Calu3 (cell line): ENCODE measurements at places on chromosomes 1 and 21.

GRCh38 chr21:46461909-46462308, 3.2 kb downstream of the DIP2A start:
- no peak for DNase-seq

- DNase-seq = no peak
These were observed at the start of gene ADAMTS5 for GRCh38 chr21:26967062-26967913. Gene ADAMTS5 (minus strand): TSS chr21:26967088. CDS start chr21:26966391, 697 bp downstream.

DNA sequence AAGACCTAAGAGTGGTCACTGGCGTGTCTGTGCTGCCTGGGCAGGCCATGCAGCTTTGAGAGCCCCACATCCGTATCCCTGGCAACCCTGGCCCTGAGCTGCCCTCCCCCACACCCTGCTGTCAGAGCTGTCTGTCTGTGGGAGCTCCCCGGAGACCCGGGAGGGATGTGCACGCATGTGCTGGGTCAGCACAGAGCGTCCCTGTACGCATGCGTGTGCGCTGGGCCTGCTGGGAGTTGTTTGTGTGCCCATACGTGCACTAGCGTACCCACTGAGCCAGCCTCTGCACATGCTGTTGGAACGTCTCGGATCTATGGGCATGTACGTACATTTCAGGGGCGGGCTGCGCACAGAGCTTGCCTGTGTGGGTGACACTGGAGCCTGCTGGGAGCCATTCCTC, 89.3 kb downstream of the EPHB2 start:
- no peak for DNase-seq

DNA sequence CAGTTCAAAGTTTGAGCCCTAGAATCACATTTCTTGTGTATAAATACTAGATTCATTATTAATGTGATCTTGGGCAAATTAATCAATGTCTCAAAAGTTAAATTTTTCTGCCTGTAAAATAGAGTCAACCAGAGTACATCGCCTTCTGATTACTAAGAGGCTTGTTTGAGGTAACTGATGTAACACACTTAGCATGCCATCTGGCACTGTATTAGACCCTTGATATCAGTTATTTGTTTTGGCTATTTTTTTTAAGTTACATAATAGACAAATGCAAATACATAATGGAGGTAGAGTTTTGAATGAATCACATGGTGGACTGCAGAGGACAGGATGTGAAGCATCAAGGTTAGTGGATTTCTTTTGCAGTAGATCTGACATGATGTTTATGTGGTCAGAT, 298.4 kb downstream of the ADGRL2 start:
- no peak for DNase-seq

GRCh38 chr21:38853421-38853919, 47.7 kb downstream of the ETS2 start:
- peak; percentile 83 for DNase-seq

DNA sequence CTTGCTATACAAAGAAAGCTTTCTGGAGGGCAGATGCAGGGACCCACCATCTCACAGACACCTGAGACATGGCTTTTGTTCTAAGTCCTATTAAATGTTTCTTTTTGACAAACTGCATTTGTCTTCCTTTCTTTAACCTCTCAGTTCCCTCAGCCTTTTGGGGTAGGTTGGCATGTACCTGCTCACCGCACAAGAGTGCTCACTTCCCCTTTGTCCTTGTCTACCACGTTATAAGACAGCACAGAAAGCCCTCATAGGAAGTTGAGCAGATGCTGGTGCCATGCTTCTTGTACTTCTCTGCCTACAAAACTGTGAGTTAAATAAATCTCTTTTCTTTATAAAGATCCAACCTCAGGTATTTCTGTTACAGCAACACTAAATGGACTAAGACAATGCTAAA, 31.9 kb upstream of the RGS21 start:
- DNase-seq = no peak

- DNase-seq = peak; percentile 82
These were observed 32.2 kb downstream of the TRIM62 start for GRCh38 chr1:33149453-33150190.

DNA sequence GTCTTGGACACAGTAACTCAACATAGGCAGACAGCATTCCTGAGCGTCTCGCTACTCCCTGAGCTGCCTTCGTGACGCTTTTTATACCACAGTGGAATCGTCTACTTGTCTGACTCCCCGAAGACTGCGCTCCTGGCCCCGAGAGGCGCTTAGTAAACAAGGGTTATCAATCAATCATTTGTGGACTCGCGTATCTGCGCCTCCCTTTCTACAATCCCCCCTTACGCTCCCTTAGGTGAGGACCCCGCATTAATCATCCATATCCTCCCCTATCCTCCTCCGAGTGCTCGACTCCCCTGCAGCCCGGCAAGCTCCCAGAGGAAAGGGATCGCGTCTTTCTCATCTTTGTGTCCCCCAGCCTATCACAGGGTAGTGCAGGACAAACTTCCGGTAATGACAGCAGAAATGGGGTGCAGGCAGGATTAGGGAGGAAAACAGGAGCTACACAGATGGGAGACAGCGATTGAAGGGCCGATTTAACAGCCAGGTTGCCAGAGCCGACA, 522 bp downstream of the TMEM59 start:
- peak; percentile 26 for DNase-seq

- peak; percentile 93 for DNase-seq
These were observed at the start of gene SFN for GRCh38 chr1:26862781-26863684. Gene SFN (plus strand): TSS chr1:26863149. CDS start chr1:26863213, 64 bp downstream.

DNA sequence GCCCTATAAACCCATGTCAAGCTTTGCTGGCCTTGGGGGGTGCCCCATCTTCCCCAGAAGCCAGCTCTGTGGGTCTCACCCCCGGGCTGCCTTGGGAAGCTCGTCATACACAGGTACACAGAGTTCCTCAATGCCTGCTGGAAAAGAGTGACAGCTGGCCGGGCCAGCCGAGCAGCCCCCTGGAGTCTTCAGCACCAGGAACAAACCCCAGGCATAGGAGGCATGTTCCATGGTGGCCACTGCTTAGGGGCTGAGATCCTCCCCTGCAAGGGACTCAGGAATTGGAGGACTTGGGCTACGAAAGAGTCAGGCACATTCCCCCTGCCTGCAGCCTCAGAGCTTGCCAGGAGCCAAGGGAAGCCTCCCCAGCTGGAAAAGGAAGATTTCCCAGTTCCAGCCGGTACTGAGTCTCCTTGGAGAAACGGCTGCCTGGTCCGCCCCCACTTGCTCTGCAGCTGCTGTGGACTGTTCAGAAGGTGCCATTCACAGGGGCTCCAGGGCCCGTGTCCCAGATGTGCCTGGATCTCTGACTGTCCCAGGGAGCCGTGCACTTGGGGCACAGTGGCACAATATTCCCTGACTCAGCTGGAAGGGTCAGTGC, 89.5 kb downstream of the STUM start:
- no peak for DNase-seq

DNA sequence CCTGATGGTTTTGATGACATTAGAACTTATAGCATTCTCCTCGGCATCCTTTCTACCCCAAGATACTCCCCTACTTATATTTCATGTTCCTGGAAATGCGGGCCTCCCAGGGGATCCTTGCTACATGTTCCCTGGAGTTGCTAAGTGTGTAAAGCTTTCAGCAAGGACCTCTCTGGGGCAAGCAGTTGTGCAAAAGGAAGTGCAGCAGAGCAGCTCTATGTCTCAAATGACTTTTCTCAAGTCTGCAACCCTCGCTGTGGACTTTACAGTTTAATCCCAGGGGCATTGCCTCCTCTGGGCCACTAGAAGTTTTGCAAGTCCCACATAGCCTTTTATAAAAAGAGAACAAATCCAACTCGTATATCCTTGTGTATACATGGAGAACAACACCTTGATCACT, 20.8 kb upstream of the MNDA start:
- DNase-seq = no peak

DNA sequence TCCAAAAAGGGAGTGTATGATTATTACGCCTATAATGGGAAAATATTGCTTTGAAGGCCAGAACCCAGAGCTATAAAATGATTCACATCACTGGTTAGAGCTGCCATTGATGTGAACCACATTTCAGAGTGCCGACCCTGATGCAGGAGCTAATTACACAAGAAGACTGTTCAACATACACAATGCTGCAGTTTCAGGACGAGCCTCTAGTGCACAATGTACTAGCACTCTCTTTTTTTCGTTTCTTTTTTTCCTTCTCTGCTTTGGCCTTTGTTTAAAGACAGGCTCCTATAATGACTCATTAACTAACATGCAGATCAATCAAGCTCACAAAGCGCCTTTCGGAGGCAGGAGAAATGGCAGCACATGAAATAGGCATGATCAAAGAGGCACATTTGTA, 66.0 kb upstream of the HMGB4 start:
- DNase-seq = no peak

GRCh38 chr21:45470773-45471524, 66.0 kb downstream of the COL18A1 start:
- DNase-seq = peak; percentile 16

- DNase-seq = no peak
These were observed 22.2 kb upstream of the IFFO2 start for GRCh38 chr1:18978706-18979105.

DNA sequence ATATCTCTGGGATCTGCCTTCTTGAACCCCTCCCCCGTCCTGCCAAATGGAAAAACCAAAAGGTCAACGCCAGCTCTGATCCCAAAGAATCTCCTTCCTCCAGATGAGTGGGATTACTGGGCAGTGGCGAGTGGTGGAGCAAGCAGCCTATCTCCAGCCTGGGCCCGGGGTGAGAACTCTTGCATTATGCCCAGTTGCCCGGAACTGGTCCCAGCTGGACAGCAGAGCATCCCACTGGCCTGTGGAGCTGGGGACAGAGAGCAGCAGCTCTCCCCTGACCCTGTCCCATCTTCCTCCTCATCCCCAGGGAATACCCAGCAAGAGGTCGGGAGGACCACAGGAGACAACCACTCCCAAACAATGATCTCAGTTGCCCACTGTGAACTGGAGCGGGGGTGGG, 130.5 kb downstream of the TMEM53 start:
- no peak for DNase-seq

DNA sequence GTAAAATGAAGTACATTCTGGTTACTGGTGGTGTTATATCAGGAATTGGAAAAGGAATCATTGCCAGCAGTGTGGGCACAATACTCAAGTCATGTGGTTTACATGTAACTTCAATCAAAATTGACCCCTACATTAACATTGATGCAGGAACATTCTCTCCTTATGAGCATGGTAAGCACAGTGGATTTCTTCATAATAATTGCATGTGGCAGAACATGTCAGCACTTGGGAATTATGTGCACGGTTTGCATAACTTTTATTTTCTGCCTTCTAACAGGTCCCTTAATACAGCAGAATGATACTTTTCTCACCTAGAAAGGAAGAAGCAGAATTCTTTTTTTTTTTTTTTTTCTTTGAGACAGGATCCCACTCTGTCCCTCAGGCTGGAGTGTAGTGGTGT, 3.8 kb downstream of the CTPS1 start:
- DNase-seq = no peak

GRCh38 chr1:16612332-16613172, 812 bp downstream of the NBPF1 start:
- no peak for DNase-seq

DNA sequence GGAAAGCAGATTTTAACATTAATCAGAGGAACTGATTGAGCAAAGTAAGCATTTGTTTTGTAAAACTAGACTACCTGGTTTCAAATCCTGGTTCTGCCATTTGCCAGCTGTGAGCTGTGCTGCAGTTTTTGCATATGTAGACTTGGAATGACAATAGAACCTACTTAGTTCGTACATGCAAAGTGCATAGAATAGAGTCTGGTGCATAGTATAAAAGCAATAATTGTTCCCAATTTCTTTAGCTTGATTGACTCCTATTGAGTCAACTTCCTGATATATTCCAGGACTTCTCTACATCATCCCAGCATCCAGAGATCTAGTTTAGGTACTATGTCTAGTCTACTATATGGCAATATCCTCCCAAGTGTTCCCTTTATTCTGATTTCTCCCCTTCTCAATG, 144.4 kb upstream of the FGGY start:
- DNase-seq = no peak

DNA sequence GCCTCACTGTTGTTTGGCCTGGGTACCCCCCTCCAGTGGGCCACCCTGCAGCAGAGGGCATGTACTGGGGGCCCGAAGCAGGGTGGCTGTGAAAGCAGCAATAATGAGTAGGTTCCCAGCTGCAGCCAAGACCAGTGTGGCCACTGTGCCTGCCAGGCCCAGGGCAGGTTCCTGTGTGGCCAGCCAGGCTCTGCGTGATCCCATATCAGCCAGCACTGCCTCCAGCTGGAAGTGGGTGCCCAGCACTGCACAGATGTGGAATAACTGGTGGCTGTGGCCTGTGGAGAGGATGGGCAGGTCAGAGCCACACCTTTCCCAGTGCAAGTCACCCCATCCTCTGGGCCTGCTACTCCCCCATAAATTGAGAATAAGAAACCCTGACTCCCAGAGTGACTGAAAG, 2.1 kb downstream of the BGLAP start:
- DNase-seq = no peak

DNA sequence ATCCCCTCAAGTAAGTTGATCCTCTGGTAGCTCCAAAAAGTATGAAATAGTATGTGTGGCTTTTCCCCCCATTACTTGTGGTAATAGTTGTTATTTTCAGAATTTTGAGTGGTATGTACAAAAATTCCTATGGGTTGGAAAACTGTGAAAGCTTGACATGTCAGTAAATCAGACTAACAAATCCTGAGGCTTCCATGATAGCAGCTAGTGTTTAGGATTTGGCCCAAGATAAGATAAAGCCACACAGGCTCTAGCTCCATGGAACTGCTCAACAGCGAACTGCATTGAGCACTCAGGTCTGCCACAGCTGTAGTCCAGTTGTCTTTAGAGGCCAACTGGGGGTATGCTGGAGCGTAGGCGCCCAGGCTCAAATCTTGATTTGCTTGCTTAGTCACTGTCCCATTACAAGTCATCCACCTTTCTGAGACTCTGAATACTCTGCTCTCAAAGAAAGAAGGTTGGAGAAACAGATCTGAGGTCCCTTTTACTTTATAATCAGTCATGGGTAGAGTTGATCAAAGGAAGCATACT, 28.7 kb downstream of the ATP1A1 start:
- DNase-seq = no peak

- no peak for DNase-seq
These were observed 35.0 kb upstream of the JAK1 start for GRCh38 chr1:65001231-65001792.

- no peak for DNase-seq
These were observed 1035.7 kb downstream of the ADGRL2 start for GRCh38 chr1:82836213-82836972.
